ENCODE measurements at places on chromosomes 5 and 9.
A peak's percentile ranks its signal among the peaks of the same experiment; 100 is the strongest.

- DNase-seq: no peak
These were observed 226.0 kb upstream of the PTGER4 start for GRCh38 chr5:40453689-40454088.

DNA sequence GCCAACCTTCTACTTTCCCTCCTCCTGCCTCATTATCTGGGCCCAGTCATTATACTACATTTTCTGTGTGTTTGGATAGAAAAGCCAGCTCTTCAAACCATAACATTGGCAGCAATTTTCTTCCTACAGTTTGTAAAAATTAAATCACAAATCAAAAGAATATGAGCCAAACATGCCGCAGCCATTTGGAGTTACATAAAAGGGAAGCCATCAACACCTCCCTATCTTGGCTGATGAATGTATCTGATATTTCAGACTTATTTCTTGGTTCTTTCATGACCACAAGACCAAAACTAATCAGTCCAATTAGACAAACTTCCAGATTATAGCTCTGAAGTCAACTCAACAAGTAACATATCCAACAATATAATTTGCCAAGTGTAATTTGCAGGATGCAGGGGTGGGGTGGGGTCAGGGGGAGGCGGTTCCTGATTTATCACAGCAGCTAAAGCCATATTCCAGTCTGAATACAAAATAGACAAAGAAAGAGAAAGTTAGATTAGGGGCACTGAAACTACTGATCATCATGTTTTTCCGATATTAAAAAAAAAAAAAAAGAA lies 89.4 kb upstream of the CNTLN start:
- DNase-seq: no peak

DNA sequence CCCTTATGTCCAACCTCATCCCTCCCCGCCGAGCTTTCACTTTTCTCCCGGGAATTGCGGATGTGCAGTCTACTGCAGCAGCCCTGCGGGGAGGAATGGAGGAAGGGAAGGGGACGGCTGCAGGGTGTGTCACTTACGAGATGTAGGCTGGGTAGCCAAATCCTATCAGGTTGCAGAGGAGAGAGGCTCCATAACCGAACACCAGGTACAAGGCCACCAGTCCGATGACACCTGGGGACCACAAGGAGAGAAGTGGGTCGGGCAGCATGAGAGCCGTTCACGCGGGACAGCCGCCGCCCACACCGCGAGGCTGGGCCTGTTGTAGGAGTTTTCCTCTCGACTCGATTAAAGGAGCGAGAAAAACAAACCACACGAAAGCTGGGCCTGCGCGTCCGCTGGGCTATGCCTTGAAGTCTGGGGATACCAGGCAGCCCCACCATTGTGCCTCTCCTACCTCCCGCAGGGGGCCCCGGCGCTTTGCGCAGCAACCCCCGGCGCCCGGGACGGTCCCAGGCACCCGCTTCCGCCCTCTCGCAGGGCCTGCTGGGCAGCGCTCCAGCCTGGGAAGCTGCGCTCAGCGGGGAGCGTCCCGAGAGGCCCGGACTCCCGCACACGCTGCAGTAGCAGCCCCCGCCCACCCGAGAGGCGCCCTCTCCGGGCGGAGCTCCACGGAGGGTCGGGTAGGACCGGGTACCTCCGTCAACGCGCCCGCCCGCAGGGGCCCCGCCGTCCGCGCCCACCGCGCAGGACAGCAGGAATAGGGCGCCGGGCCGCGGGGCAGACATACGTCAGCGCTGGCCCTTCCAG lies 798 bp downstream of the REEP5 start:
- peak; percentile 45 for DNase-seq

- no peak for DNase-seq
These were observed 60.0 kb upstream of the KLF9 start for GRCh38 chr9:70474413-70474812.

DNA sequence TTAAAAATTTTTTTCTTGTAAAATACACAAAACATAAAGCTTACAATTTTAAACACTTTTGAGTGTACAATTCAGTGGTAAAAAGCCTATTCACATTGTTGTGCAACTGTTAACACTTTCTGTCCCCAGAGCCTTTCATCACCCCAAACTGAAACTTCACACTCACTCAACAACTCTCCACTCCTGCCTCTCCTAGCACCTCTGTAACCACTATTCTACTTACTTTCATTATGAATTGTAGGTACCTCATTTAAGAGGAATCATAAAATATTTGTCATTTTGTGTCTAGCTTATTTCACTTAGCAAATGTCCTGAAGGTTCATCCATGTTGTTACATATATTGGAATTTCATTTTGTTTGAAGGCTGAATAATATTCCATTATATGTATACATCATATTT lies 4.3 kb upstream of the ZNF510 start:
- no peak for DNase-seq

DNA sequence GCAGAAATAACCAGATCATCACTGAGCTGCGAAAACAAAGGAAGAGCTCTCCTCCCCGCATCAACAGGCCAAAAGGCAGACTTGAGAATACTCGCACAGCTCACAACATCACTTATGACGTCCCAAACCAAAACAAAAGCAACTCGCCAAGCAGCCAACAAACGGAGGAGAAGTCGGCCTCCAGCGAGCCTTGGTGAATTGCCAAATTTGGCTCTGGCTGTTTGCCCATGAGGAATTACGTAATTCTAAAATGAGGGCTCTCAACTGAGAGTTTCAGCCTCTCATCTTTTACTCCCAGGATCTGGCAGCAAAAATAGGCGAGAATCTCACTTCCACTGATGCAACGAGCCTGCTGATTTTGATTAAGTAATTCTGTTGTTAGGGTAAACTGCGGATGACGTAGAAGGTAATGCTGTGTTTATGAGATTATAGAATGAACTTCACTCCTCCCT lies 51.7 kb upstream of the SEMA6A start:
- DNase-seq: no peak

DNA sequence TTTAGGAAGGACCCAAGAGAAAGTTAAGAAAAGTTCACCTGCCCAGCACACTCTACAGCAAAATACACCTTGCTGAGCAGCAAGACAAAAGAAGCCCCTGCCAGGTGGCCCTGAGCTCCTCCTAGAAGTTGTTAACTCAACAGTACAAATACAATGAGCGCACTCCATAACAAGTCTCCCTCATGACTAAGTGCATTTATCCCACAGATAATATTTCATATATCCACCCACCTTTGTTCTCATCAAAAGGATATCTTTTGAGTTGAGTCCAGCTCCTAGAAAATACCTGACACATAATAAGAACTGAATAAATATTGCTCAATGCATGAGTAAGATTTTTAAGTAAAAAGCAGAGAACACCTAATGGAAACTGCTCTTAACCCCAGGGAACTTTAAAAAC lies 73.3 kb downstream of the ABCA1 start:
- no peak for DNase-seq

DNA sequence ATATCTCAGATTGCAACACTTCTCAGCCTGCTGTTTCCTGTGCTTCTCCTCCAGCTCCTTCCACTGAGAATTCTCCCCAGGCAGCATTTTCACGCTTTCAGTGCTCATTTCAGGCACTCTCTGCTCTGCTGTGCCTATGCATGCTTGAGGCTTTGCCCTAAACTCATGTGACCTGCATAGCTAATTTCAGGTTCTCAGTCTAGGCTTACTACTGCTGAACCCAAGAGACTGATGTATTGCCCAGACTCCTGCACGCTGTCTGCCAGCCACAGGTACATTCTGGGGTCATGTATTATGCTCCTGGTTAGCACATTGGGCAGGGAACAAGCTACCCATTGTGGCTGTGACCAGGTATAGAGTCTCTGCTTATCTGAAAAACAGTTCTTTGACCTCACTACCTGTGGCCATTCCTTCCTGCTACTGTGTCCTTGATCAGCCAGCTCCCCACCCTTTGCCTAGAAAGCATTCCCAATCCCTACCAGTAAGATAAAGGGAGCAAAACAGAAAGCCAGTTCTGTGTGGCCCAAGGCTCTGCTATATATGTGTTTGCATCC lies 34.7 kb downstream of the PIP5K1B start:
- DNase-seq: no peak

- no peak for DNase-seq
These were observed 292.7 kb downstream of the CWC27 start for GRCh38 chr5:65061250-65061973.

Measured in stimulated activated CD4-positive, alpha-beta T cell treated with anti-CD3 and anti-CD28 coated beads, Interleukin-4, amount 100 ng/mL, for 4 hours (primary cell).